Omental fat pad (tissue), 4 donors: ENCODE measurements at places on chromosomes 16 and 17. TPM values are rescaled to one million over a fixed set of nuclear protein-coding genes. Genes with fewer than 3 reads are reported as not detected.

Gene ZNF200
- total RNA-seq, result 4.3 TPM

Gene KRT33B
- total RNA-seq, result not detected

Gene CFAP97D1
- total RNA-seq, result not detected

Gene DOC2B
- 28.6 TPM for total RNA-seq

Gene ABCC11
- 1.2 TPM for total RNA-seq

Gene PSME3
- total RNA-seq, result 82.4 TPM

Gene PRCD
- total RNA-seq, result 3.0 TPM

Gene CASKIN1
- 0.16 TPM for total RNA-seq

Gene TEKT5
- not detected for total RNA-seq

Gene MYL11
- total RNA-seq, result not detected

Gene MYH8
- not detected for total RNA-seq
